ENCODE measurements at places on chromosomes 2 and 18.

- DNase-seq = no peak
Measured at GRCh38 chr2:37070931-37071330, 13.2 kb downstream of the HEATR5B start.

DNA sequence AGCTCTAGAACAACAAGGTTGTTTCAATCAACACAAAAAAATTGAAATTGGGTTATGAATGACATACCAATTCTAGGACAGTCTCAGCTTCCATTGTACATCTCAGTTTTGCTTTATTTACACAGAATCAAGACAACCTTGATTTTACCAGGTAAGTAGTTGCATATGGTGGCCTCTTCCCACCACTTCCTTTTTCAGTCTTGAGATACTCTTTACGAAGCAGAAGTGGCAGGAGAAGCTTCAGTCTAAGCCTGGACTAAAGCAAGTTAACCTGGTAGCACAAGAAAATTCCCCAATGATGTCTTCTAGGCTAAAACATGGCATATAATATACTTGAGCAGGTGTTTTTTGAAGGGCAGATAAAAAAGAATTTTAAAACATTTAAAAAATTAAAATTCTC lies 10.7 kb upstream of the FAM136A start:
- no peak for DNase-seq

DNA sequence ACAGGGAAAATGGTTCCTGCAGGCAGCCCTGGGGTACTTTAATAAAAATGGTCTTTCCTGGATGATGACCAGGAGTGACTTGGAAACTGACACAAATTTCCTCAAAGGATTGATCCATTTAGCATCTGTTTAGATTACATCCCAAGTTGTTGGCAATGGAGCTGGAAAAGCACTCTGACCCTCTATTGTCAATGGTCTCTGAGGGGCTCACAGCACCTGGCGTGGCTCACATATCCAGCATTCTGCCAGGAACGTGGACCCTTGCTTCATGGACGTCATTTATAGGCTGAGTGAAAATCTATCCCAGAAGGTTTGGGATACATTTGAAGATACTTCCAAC lies 43.8 kb downstream of the SERTAD2 start:
- no peak for DNase-seq

DNA sequence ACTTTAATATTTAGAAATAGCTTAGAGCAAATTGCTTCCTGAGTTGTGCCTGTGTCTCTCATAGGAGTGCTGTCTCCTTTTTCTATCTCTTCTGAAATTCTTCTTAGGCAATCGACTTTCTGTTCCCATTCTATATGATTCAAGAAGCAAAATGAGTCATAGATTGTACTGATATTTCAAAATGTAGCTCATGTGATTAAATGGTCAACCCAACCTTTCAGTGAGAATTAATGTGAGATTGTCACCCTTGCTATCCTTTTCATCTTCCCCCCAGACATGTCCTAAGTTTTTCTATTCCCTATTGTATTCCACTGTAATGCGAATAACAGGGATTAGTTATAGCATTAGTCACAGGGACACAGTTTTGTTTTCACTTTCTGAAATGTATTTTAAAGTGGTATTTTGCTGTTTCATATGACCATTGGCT lies 413.6 kb downstream of the THSD7B start:
- DNase-seq = no peak

GRCh38 chr2:130393318-130393910 lies 37.6 kb downstream of the PTPN18 start:
- no peak for DNase-seq

- no peak for DNase-seq
Measured at GRCh38 chr2:157839162-157839801, 36.8 kb downstream of the ACVR1 start.

DNA sequence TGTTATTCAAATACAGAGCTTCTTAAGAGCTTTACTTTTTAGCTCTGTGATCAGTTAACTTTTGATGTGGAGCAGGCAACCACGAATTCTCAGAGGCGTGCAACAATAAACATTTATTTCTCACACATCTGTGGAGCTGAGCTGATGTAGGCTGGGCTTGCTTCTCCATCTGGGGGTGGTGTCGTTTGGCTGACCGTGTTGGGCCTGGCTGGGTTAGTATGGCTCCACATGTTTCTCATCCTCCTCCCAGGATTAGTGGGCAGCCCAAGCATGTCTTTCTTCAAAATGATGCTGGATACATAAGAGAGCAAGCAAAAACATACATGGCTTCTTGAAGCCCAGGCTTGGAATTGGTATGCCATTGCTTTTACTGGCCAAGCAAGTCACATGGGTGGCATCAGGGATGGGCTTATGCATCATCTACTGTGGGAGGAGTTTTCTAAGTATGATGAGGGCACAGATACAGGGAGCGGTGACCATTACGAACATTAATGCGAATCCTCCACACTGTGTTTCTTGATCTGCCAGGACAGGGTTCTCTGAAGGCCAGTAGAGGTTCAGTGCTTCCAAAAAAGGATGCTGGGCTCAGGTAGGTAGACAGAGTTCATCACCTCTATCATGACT lies 157.0 kb upstream of the TNP1 start:
- no peak for DNase-seq

- DNase-seq = no peak
Measured at GRCh38 chr2:214543386-214543955, 132.6 kb downstream of the VWC2L start.

DNA sequence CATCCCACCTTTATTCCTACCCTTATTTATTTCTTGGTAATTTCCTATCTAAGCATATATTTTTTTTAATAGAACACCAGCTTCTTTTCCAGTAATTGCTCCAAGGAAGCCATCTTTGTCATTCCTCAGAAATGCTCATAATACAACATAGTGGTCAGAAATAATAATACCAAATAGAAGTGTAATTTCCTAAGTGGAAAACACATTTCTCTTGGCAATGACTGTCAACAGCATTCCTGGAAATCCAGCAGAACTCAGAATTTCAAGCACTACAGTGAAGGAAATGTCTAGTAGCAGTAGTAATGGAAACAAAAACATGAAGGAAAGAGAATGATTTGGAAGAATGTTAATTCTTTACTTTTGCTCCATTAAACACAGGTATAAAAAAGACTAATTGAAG lies 56.6 kb downstream of the GDF7 start:
- DNase-seq = no peak

GRCh38 chr18:78293540-78293939 lies 686.1 kb upstream of the SALL3 start:
- DNase-seq = no peak

DNA sequence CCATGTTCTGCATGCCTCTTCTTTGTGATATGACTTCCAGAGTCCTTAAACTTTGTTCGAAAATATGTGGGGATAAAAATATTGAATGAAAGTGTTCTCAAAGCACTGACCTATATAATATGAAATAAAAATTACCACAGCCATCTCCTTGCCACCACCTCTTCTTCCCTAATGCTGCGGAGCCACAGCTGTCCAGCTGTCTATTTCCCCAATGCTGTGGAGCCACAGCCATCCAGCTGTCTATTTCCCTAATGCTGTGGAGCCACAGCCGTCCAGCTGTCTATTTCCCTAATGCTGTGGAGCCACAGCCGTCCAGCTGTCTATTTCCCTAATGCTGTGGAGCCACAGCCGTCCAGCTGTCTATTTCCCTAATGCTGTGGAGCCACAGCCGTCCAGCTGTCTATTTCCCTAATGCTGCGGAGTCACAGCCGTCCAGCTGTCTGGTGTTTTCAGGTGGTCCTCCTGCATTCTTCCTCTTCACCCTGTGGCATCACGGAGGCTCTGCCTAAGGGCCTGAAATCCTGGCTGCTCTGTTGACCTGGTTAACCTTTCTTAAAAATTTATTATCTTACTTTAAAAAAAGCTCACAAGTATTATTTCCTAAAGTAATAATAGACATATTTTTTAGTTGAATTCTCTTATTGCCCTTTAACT lies 266.1 kb upstream of the MEX3C start:
- DNase-seq = no peak

DNA sequence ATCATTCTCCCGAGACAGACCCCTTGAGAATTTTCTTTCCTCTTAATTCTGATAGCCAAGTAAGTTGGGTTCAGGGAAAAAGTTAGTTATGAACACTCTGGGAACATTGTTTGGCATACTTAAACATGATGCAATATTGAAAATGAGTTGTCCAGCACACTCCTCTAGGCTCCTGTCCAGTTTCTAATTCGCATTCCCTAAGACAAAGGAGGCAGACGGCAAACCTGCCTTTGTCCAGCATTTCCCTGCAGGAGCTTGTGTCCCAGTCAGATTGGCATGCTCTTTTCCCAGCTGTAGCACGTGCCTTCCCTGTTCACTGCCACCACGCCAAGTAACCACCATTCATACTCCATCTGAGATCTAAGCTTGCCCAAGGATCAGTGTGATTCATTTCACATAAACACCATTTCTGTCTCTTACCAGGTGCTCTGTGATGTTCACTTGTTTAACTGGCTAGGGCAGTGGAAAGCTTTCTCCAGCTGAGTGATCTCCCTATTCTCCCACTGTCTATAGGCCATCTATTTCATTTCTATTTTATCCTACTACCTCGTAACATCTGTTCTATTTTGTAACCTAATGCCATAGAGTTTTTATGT lies 150.0 kb upstream of the EPB41L3 start:
- no peak for DNase-seq
